ENCODE measurements at places on chromosomes 7 and 10. TPM values are rescaled to one million over a fixed set of nuclear protein-coding genes. Genes with fewer than 3 reads are reported as not detected.

DNA sequence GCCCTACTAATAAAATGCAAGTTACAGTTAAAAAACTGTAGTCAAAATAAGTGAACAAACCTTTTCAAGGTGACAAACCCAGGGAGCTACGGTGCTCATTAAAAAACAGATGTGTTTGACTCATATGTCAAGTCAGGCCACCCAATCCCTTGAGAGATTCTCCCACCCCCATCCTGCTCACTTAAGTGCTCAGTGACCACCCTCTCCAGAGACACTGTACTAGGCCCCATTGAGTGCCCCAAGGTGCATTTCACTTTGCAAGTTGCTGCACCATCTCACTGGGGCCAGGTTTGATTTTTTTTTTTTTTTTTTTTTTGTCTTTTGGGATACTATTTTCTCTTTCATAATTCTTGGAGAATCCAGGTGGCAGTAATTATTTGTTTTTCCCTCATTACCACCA lies 1.9 kb downstream of the ERV3-1 start:
- no peak for DNase-seq

GRCh38 chr7:90465816-90466215 lies 3.6 kb upstream of the PTTG1IP2 start:
- DNase-seq, result no peak

The PHKG1 gene
- total RNA-seq, result not detected

DNA sequence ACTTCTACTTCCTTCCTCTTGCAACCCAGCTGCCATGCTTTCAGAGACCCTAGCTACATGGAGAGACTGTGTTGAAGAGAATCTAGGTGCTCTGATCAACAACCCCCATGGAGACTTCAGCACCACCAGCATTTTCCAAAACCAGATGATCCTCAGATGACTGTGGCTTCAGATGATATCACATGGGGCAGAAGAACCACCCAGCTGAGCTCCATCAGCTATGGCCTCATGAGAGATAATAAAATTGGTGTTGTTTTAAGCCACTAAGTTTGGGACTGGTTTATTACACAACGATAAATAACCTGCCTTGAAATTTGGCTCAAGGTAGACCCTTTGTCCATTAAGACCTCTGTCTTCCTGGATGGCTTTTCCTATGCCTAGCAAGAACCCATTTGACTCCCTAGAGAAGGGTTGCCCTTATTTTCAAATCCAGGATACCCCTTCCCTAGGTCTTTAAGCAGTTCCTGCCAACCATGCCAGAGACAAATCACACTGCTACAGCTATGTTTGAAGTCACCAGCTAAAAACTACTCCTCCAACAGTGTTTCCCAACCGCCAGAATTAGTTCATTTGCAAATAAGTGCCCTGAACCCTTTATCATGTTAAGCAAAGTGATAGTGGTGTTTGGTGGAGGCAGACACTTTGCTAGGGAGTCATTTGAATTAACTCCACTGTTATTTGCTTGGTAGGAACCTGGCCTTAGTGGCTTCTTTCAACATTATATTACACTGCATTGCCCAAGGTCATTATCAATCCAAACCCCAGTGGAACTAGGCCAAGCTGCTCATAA lies 136.9 kb upstream of the PALS2 start:
- DNase-seq, result no peak

Measured in G401 (cell line).